HEK293T (cell line): ENCODE measurements at places on chromosomes 12 and 14.

- DNase-seq: no peak
These were observed 1.1 kb downstream of the PAPLN start for GRCh38 chr14:73238424-73238852.

- peak; percentile 1 for DNase-seq
These were observed 2.5 kb upstream of the CACNA2D4 start for GRCh38 chr12:1920971-1921370.

DNA sequence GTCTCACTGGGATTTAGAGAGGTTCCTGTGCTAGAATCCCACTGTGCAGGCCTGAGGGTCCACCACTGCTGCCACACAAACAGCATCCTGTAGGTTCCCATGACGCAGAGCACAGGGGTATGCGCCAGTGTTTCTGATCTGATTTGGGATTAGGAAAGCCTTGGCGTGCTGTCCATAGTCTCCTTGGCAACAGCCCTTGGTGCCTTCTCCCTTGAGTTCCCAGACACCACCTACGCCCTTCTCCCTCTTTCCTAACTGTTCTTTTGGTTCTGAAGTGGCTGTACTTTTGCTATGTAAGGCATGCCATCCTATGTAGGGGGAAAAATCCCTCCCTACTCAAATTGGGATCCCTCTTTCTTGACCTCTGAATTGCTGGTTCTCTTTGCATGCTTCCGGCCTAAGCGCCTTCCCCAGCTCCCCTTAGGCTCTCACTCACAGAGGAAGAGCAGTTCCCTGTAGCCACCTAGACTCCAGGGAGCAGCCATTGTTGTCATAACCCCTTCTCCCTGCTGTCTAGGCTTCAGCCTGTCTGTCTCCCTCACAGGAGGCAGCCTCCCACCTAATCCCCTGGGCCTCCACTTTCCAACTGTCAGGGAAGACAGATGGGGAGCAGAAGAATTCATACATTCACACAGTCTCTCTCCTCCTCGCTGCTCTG is 14.8 kb upstream of the RIC8B start:
- no peak for DNase-seq

DNA sequence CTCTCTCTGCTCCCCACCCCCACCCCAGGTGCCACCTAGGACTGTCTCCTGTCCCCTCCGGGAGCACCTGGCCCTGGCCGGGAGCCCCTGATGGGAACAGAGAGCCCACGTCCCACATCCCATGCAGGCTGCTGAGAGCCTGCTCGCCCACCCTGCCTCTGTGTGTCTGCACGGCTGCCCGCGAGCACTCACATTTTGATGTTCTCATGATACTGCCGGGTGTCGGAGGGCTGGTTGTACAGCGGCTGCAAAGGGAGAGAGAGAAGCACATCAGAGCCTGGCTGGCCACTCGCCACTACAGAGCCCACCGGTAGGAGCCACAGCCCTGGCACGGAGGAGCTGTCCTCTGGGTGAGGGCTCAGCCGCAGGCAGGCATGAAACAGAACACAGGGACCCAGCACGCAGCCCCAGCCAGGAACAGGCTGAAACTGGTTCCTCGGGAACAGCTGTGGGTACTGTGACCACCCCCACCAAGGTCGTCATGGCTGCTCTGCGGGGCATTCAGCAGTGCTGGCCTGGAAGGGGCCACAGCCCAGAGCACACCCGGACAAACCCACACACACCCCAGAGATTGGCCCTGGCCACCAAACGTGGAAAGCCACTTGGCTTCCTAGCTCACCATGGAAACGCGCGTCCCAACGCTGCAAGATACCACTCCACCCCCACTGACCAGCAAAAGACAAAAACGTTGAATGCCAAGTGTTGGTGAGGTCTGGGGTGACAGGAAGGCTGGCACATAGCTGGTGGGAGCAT is 117.6 kb downstream of the NCOR2 start:
- DNase-seq: no peak

GRCh38 chr12:116541547-116542344 is 17.4 kb upstream of the MAP1LC3B2 start:
- no peak for DNase-seq

GRCh38 chr14:72126091-72126490 is 193.9 kb downstream of the RGS6 start:
- no peak for DNase-seq

- no peak for DNase-seq
These were observed 32.4 kb upstream of the HDAC7 start for GRCh38 chr12:47852096-47852571.

DNA sequence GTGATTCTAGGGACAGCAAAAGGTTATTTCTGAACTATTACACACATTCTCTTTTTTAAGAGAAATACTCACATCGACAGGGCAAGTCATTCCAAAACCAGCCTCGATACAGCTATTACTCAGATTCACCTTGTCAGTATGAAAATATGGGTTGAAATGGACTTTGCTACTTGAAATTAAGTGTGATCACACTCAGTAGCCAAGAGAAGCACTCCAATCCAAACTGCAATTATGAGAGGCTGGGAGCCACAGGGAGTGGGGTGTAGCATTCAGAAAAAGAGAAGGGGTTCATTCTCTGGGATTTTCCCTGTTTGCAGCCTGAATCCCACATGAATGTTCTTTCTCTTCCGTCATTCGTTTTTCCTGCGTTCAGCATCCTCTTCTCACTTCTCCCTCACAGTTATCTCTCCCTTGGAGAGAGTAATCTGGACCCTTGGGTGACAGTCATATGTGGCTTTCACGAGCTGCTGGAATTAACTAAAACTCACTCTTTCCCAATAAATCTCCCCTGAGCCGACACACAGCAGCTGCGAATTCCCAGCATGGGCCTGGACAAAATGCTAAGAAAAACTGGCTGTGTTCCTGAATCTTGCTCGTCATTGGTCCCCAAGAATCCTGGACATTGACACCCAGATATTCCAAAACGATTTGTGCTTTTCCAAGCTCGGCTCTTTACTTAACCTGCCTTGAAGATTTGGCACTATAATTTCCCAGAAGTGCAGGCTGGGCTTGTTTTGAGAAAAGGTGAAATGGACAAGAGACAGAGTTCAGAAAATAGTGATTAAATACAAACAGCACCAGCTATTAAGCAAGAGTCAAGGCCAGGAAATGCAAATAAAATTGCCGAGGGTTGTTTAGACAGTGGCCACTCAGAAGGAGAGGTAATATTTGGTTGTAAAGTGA is 199.5 kb upstream of the PLEKHG7 start:
- DNase-seq: no peak

DNA sequence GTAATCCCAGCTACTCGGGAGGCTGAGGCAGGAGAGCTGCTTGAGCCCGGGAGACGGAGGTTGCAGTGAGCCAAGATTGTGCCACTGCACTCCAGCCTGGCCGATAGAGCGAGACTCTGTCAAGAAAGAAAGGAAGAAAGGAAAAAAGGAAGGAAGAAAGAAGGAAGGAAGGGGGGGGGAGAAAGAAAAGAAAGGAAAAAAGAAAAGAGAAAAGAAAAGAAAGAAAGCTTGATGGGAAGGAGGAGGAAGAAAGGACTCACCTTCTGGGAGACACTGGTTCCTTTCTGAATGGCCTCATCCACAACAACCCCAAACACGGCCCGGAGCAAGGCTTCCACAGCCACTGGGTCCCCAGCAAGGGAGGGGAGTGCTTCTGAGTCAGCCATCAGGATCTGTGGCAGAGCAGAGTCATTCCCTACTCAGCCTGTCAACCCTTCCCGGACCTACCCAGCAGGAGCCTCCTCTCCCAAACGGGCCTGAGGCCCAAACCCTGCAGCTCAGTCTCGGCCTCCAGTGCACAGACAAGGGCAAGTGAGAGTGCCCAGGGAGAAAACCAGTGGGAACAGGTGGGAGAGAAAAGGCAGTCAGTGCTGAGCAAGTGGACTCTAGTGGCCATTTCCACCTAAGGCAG is 7.3 kb upstream of the ZNF740 start:
- DNase-seq: no peak

GRCh38 chr12:71846322-71846940 is 6.9 kb downstream of the TBC1D15 start:
- DNase-seq: no peak

DNA sequence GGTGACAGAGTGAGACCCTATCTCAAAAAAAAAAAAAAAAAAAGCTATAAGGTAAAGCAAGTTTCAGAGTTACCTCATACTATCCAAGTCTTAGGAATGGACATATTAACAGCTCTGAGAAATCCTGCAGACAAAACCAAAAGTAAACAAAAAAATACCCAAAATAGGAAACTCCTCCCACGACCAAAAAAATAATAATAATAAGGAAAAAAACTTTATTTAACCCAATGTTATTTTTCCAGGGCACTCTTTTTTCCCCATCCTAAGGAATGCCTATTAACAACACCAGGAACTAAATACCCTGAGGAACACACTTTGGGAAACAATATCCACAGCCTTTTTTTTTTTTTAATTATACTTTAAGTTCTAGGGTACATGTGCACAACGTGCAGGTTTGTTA is 135.5 kb upstream of the CCND2 start:
- no peak for DNase-seq

GRCh38 chr12:121802843-121803698 is 738 bp upstream of the SETD1B start:
- peak; percentile 84 for DNase-seq

DNA sequence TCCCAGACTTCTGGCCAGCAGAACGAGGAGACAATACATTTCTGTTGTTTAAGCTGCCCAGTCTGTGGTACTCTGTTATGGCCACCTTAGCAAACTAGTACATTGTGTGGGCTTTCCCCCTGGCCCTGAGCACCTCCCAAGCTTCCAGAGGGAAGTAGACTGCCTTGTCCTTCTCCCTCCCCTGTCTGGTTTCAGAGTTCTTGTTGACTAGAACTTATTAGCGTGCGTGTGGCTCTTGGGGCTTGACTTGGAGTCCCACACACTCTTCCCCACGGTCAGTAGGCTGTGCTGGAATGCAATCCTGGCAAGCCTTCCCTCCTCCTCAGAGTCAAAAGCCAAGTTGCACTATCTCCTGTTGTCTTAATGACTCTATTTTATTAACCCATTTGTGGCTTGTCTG is 27.7 kb downstream of the FBLN5 start:
- no peak for DNase-seq

- DNase-seq: no peak
These were observed 4.1 kb downstream of the CDKN1B start for GRCh38 chr12:12721176-12721751.

- DNase-seq: no peak
These were observed 13.0 kb downstream of the MVK start for GRCh38 chr12:109586385-109587296.

DNA sequence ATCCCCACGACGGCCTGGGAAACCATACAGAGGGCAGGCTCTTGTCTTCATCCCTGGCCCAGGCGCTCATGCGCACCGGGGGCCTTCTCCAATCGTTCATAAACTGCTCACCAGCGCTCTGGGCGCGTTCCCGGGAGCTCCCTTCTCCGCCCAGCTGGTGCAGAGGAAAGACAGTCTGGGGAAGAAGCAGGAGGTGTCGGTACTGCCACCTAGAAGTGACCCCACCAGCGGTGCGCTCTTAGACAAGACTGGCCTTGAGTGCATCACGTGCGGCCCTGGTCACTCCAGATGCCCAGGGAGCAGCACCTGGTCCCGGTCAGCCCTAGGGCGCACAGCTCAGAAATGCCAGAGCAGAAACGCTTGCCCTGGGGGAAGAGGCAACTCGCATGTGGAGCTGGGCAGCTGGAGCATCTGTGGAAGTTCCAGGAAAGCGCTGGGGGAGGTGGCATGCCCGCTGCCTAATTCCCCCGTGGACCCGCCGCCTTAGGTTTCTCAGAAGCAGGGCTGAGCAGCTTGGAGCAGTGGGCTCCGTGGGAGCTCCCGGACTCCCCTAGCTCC is 2.5 kb downstream of the GSC start:
- no peak for DNase-seq

DNA sequence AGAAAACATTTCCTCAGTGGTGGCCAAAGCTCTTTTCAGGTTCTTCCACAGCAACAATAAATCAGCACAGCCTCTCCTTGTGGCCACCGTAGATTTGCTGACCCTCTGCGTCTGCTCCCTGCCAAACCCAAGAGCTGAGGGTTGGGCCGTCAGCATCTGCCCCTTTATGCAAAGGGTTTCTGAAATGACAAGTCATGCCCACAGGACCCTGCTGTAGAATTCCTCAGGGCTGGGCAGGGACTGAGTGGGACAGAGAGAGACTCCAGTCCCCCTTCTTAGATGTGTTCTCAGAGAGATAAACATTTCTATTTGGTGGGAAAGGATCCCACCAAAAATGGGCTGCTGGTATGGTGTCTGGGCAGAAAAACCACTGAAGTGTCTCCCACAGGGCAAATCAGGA is 233.0 kb upstream of the PLXNC1 start:
- DNase-seq: no peak
